ENCODE measurements at places on chromosomes 1 and 21.

GRCh38 chr1:18808550-18808949, 50.9 kb downstream of the TAS1R2 start:
- DNase-seq, result no peak

DNA sequence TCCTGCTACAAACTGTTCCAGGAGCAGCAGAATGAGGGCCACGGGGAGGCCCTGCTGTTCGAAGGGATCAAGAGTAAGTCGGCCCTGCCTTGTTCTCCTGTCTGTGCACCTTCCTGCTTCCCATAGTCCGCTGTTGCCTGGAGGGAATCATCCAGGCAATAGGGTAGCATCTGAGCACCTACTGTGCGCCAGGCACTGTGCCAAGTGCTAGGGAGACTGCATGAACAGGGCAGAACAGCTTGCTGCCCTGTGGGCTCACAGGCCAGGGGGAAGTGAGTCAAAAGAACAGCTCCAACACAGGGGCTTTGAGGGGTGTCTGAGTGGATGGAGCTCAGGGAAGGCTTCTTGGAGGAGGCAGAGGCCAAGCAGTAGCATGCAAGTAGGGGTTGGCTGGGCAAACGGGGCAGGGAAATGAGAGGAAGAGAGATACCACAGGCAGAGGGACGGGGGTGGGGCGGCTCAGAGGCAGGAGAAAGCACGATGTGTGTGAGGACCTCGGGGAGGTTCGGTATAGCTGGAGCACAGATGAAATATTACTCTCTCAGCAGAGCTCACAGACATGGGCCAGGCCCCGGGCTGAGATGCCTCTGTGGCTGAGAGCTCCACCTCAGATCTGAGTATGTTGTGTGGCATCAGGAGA, 15.5 kb upstream of the PADI6 start:
- DNase-seq, result no peak

GRCh38 chr1:6731905-6732304, 30.3 kb upstream of the DNAJC11 start:
- DNase-seq, result no peak

DNA sequence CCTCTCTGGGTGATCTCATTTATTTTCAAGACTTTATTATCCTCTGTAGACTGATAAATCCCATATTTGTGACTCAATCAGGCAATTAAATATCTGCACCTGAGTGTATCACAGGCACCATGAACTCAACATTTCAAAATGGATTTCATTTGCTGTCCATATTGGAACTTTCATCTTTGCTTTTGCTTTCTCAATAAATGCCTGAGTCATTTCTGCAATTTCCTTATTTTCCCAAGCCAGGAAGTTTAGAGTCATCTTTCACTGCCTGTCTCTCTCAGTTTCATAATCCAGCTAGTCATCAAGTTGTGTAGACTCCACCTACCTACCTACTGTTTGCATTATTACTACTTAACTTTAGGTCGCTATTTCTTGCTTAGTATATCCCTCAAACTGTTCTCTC, 540.9 kb downstream of the LMO4 start:
- no peak for DNase-seq

DNA sequence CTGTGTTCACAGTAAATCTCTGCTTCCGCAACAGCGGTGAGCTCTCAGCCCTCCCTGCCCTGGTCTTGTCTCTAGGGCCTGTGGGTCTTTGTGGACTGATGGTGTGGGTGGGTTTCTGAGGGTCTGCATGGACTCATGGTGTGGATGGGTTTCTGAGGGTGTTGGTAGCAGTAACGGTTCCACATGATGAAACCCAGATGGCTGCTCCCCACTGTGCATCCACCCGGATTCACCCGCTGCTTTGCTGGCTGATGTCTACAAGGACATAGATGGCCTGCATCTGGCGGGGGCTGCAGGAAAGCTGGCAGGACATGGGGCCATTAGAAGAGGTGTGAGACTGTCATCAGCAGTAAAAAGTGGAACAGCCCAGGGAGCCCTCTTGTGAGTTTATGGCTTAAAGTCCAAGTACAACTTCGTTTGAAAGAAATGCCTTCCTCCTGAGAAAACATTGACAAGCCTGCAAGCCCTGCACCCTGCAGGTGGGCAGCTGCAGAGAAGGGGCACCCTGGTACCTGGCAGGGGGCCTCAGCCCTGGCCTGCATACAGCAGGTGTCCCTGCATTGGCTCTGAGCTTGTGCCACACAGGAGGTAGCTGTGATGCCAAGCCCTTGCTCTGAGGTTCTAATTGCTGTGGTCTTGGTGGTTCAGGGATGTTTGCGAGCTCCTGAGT, 156.9 kb upstream of the COL6A1 start:
- no peak for DNase-seq

DNA sequence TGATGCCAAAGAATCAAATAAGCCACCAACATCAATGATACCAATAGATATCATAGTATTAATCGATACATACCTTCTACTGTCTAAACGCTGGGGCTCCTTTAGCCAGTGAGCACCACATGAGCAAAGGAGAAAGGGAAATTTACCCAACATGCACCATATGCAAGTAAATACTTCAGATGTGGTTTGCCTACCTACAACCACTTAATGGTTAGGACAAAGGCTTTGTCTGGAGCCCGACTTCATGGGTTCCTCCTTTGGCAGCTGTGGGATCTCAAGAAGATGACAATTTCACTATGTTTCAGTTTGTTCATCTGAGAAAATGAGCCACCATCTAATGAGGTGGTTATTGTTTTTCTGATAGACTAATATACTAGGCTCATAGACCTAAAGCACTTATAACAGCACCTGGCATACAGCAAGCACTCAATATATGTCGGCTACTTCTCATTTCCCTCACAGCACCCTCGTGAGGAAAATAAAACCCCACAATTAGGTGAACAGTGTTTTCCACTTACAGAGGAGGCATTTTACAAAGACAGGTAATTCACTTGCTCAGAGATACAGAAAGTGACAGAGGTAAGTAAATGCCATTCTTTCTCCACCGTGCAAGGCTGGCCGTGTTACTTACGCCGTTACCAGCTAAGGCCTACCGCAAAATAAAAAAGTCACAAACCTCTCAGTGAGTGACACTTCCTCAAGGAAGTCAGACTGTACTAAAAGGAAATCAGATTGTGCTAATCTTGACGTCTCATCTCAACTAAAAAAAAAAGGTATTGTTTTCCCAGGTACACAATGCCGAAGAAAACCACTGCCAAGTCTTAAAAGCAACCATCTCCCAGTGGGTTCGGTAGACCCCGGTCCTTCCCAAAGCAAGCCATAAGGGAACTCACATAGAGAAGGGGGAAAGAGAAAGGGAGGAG, 1.6 kb downstream of the TTC13 start:
- no peak for DNase-seq

GRCh38 chr1:234662148-234662547, 52.2 kb upstream of the IRF2BP2 start:
- no peak for DNase-seq

GRCh38 chr1:36253161-36253862, 29.1 kb downstream of the THRAP3 start:
- DNase-seq, result no peak

- DNase-seq, result peak; percentile 28
Observed at GRCh38 chr1:200036619-200037270, 9.2 kb downstream of the NR5A2 start.

- DNase-seq, result peak; percentile 23
Observed at GRCh38 chr21:39071623-39072214, 111.5 kb downstream of the PSMG1 start.

GRCh38 chr1:88661188-88661587, 22.9 kb upstream of the PKN2 start:
- peak; percentile 43 for DNase-seq

GRCh38 chr1:34360574-34360973, 183.9 kb downstream of the C1orf94 start:
- DNase-seq, result no peak

DNA sequence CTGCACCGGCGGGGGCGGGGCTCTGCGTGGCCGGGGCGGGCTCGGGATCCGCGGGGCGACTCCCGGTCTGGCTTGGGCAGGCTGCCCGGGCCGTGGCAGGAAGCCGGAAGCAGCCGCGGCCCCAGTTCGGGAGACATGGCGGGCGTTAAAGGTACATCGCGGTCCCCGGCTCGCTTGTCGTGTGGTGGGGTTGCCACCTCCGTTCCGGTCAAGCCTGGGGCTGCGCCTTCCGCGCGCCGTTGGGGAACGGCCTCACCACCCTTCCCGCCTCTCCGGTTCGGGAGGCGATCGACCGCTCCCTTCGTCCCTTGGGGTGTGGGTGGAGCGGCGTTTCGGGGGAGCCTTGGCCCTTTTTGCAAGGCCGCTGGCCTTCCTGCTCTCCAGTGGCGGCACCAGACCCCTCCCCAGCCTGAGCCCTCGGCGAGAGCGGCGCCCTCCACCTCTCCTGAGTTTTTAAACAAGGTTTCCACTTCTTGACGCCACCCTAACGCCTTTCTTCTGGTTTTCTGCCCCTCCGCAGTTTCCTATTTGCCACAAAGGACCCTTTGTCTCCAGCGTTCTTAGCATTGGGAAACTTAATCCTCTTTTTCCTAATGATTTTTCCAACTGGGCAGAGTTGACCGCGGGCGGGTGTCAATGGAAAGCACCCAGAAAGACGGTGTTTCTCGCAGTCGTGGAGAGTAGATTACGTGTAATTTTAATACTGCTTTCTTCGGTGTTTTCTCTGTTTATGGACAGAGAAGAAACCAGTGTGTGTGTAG, at the start of the genes LEPR and LEPROT:
TSS of gene LEPR (plus strand) at position 79 of the 761 bp plus-strand sequence. CDS start 144,898 bp downstream, outside the sequence.
TSS of gene LEPROT (plus strand) at position 79 of the 761 bp plus-strand sequence. CDS start at position 136, 57 bp downstream.
- peak; percentile 79 for DNase-seq

DNA sequence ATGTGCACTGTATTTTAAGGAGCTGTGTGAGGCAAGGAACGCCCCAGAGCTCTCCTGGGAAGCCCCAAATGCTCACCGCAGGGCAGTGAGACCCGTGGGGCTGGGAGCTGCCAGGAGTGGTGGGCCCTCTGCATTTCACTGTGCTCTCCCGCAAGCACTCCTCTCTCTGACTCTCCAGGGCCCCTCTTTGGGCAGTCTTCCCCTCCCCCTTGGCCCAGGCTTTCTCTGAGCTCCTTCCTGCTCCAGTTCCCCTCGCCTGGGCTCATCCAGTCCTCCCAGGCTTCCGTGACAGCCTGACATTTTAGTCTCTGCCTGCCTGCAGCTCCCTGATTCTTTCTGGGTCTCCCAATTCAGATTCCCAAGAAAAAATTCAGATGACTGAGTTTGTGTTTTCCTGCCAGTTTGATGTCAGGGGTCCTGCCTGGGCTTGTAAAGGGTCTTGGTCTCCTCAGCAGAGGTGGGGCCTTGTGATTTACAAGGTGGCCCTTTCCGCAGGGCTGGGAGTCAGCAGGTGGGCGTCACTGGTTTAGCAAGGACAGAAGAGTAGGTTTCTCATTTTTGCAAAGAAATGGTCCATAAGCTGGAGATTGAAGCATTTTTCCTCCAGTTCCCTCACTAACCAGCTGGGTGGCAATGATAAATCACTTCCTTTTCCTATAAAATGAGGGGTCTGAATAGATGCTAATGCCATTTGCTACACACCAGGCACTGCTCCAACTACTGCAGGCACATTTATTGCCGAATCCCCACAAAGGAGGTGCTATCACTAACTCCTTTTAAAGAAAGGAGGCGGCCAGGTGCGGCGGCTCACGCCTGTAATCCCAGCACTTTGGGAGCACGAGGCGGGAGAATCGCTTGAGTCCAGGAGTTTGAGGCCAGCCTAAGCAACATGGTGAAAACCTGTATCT, 1.9 kb upstream of the CA6 start:
- DNase-seq, result peak; percentile 81

- DNase-seq, result peak; percentile 49
Observed at GRCh38 chr1:98556521-98557158, 104.9 kb upstream of the SNX7 start.

DNA sequence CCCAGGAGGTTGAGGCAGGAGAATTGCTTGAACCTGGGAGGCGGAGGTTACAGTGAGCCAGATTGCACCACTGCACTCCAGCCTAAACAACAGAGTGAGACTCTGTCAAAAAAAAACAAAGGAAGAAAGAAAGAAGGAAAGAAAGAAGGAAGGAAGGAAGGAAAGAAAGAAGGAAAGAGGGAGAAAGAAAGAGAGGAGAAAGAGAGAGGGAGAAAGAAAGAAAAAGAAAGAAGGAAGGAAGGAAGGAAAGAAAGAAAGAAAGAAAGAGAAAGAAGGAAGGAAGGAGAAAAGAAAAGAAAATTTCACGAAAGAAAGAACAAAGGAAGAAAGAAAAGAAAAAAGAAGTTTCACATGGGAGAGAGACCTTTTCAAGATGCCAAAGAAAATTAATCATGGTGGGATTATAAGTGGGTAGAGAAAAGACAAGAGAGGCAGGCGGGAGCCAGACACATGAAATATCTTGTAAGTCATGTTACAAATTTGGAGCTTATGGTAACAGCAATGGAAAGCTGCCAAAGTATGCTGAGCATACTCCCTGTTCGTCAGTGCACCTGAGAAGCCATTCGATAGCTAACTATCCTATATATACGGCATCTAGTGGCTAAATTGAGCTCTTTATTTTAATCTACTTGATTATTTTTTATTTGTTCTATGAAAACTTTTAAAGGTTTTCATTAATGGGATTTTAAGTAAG, 41.3 kb upstream of the TNFSF4 start:
- DNase-seq, result no peak

- peak; percentile 73 for DNase-seq
Observed at GRCh38 chr1:201877877-201878401, 10.8 kb upstream of the SHISA4 start.

DNA sequence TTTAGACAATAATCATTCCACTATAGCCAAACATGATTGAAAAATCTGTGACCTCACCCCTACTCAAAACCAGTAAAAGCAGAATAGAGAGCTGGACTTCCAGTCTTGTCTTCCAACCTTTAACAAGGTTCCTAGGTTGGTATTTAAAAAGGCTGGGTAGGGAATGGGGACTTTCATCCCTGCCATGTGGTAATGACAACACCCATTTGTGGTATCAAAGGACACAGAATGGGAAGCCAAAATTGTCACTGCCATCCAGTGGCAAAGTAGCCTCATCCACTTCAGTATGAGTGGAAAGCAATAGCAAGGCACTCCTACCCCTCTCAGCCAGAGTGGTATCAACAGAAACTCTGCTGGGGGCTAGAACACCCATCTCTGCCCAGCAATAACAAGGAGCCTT, 33.9 kb downstream of the UCHL5 start:
- DNase-seq, result no peak

DNA sequence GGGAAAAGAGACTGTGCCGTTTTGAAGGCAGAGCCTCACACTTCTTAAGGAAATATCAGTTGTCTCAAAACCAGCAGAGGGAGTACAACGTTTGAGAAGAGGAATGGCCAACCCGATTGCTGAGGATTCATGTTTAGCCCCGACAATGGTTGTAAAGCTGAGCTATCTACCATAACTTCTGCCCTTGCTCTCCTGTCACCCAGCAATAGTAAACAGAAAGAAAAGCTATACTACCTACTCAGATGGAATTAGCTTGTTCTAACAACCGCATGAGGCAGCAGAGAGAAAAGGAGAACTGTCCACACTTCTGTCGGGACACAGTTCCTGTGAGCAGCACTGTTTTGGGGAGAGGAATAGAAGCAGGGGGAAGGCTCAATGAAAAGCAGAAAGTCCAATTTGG, 91.2 kb downstream of the SLC45A1 start:
- peak; percentile 71 for DNase-seq
